Neuronal stem cell (in vitro differentiated cells): ENCODE measurements at places on chromosomes 3 and 15.

DNA sequence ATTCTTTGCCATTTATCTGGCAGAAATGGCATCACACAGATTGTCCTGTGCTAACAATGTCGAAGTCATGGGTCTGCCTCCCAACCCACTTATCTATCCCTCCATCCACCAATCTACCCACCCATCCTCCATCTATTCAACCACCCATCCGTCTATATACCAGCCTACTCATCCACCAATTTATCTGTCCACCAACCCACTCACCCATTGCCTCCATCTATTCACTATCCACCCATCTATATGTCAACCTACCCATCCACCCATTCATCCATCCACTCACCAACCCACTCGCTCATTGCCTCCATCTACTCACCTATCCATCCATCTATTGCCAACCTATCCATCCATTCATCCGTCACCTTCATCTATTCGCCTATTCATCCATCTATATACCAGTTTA lies 521.2 kb downstream of the SHQ1 start:
- H3K27ac ChIP-seq, result no peak overlapping the region
- H3K4me3 ChIP-seq, result no peak overlapping the region
- no peaks in the 10 kb centered on the region for H3K36me3 ChIP-seq
- no peak for DNase-seq

DNA sequence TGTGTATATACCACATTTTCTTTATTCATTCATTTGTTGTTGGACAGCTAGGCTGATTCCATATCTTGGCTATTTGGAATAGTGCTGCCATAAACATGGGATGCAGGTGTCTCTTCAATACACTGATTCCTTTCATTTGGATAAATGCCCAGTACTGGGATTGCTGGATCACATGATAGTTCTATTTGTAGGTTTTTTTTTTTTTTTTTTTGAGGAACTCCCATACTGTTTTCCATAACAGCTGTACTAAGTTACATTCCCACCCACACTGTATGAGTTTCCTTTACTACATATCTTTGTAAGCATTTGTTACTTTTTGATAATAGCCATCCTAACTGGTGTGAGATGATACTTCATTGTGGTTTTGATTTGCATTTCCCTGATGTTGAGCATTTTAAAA lies 437.7 kb downstream of the DIPK2A start:
- no peak for DNase-seq
- no peak overlapping the region for H3K27ac ChIP-seq
- H3K36me3 ChIP-seq, result no peaks in the 10 kb centered on the region

DNA sequence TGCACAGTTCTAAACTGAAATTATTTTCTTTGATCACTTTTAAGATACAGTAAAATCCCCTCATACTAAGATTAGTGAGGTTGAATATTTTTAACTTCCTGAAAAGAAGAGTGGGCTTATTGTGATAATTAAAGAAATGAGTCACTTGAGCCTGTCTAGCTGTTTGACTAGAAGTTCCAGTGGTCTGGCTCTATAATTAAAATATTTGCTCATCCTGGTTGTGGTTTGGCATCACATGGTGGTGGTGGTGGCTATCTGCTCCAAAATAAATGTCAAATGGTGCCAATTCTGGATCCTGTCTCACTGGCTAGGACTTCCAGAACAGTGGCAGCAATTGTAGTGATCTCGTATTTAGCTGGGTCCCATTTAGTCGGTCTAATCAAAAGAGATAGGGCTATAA lies 8.6 kb upstream of the TEX9 start:
- H3K4me3 ChIP-seq, result no peak overlapping the region
- H3K27me3 ChIP-seq, result no peaks in the 10 kb centered on the region
- H3K27ac ChIP-seq, result no peak overlapping the region
- peaks cover 3% of the 10 kb centered on the region for H3K4me1 ChIP-seq

GRCh38 chr3:187281191-187281714 lies 10.3 kb downstream of the MASP1 start:
- H3K4me3 ChIP-seq, result no peak overlapping the region
- H3K4me1 ChIP-seq, result peaks cover 2% of the 10 kb centered on the region
- H3K27ac ChIP-seq, result no peak overlapping the region
- no peaks in the 10 kb centered on the region for H3K27me3 ChIP-seq
- H3K36me3 ChIP-seq, result no peaks in the 10 kb centered on the region

DNA sequence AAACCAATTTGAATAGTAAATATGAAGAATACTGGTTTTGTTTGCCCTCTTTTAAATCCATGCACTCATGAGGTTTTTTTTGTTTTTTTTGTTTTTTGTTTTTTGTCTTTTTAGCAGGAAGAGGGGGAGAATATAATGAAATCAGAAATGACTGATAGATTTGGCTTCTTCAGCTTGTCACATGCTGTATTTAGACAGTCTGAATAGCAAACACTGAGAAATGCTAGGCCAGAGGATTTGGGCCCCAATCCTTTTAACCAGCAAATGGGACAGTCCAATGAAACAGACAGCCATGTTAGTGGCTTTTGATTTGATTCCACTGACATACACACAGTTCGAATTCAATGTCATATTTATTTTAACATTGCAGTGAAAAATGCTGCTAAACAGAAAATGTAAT lies 14.2 kb upstream of the CEP152 start:
- H3K27ac ChIP-seq, result no peak overlapping the region
- H3K4me1 ChIP-seq, result no peaks in the 10 kb centered on the region
- H3K4me3 ChIP-seq, result no peak overlapping the region
- H3K36me3 ChIP-seq, result no peaks in the 10 kb centered on the region
- no peak for DNase-seq

- no peak overlapping the region for H3K4me3 ChIP-seq
- no peak for DNase-seq
- no peaks in the 10 kb centered on the region for H3K36me3 ChIP-seq
- H3K4me1 ChIP-seq, result no peaks in the 10 kb centered on the region
- H3K27ac ChIP-seq, result no peak overlapping the region
Observed at GRCh38 chr3:126155280-126155640, 25.1 kb downstream of the ALDH1L1 start.

DNA sequence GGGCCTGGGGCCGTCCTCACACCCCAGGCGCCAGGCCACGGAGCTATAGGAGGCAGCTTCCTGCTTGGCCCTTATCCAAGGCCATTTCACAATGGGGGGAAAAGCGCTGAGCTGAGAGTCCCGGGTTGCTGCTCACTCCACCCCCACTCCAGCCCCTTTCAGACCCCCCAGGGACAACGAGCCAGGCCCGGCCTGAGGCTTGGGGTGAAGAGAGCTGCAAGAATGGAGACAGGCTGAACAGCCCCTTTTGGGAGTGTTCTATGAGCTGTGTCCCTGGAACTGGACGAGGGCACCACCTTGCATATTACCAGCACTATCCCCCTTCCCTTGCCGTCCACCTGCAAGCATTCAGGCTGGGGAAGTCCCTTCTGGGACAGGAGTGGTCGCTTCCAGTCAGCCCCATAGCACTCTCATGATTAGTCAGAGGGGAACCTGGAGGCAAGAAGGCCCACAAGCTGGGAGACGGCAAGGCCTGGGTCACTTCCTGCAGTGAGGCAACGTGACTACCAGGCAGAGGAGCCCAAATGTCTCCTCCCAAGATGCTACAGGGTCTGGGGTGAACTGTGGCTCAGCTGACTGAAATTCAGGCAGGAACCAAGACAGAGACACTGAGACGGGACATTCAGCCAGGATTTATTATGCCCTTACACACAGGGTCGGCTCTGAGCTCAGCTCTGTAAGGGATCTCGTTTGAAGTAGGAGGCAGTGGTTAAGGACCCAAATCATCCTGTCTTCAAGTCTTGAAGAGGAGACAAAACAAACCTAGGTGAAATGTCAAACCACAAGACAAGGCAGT lies 8.6 kb upstream of the SRP14 start:
- DNase-seq, result no peak
- H3K36me3 ChIP-seq, result no peaks in the 10 kb centered on the region
- no peak overlapping the region for H3K4me3 ChIP-seq
- H3K27ac ChIP-seq, result no peak overlapping the region
- H3K27me3 ChIP-seq, result no peaks in the 10 kb centered on the region

DNA sequence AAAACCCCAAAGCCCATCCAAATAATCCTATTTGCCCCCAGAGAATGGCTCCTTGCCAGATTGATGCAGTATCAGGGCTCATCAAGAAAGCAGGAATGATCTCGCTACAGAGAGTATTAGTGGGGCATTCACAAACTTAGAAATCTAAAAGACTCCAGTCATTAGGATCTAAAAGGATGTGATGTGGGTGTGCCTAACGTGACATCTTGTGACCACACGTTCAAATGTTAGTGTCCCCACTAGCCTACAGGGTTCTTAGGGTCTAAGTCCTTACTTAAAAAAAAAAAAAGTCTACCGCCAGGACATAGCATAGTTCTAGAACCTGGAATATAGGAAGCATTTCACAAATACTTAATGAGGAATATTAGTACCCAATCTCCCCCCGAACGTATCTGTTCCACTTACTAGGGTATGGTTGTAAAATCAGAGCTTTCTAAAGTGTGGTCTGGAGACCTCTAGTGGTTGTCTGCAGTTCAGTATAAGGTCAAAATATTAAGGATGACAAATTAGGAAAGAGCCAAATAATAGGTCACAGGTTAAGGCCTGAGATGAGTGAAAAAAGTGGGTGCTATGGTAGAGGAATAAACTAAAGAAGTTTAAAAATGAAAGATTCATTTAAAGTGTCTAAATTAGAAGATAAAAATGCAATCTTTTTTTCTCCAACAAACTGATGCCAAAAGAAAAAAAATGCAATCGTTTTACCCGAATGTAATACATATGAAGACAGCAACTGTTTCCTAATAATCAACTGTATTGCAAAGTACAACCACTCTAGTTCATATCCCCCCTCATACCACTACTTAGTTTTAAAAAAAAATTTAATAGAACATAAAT lies 4.2 kb upstream of the CHRM5 start:
- no peaks in the 10 kb centered on the region for H3K27me3 ChIP-seq
